ENCODE measurements at places on chromosomes 2 and 18. TPM values are rescaled to one million over a fixed set of nuclear protein-coding genes. Genes with fewer than 3 reads are reported as not detected.

DNA sequence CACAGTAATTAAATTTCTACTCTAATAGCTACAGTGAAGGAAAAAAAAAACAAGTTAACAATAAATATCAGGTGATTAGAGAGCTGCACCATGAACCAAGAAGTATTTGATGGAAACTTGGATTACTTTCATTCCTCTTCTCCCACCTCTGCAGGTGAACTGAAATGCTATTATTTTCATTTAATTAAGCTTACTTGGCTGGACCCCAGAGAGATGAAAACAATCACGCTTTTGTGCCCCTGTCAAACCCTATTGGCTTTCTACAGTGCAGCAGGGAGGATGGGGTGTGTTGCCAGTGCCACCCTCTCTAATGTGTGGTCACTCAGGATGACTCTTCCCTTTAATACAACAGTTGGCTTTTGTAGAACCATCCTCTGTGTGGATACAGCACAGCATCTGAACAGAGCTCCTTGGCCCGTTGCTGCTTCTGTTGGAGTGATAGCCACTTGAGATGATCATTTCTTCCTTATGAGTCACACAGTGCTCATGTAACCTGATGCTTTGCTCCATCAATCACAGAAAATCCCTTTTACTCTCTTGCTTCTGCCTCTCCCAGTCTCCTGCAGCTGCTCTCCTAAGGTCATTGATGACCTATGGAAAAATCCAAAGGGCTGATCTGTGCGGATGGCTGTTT is 5.5 kb upstream of the ARL4C start:
- DNase-seq: peak; percentile 90

GCKR gene
- total RNA-seq: not detected

- peak; percentile 29 for DNase-seq
These were observed 266.1 kb downstream of the ZNF385B start for GRCh38 chr2:179595284-179595683.

DNA sequence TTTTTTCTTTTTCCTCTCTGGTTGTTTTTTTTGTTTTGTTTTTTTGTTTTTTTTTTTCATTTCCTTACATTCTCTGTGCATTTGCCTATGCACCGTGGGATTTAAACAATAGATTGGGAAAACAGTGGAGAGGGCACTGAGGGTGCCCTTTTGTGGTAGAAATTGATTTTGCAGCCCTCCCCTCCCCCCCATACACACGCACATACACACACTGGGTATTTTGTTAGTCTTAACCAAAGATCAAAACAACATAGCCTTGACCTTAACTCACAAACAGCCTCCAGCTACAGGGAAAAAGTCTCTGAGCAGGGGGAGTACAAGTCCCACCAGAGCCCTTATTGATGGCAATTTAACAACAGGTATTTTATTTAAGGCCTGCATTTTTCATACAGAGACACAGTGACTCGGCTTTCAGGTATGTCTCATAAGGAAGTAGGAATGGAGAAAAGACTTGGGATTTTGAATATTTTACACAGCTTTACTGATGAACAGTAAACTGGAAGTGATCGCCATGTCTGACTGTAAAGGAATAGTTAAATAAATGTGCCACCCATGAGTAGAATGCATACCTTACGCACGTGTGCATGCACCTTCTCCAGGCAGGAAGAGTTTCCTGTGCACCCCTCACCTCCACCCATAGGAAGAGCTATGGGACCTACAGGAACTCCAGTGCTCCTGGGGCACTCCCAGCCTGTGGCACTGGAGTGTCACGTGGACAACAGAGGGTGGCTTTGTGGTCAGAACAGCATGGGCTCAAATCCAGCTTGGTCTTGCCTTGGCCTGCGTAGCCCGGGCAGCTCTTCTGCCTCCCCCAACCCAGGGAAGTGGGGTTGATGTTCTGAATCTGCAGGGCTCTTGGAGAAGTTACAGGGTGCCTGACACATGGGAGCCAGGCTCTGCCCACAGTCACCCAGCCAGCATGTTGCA is 266.4 kb downstream of the ANAPC1 start:
- DNase-seq: peak; percentile 74

DNA sequence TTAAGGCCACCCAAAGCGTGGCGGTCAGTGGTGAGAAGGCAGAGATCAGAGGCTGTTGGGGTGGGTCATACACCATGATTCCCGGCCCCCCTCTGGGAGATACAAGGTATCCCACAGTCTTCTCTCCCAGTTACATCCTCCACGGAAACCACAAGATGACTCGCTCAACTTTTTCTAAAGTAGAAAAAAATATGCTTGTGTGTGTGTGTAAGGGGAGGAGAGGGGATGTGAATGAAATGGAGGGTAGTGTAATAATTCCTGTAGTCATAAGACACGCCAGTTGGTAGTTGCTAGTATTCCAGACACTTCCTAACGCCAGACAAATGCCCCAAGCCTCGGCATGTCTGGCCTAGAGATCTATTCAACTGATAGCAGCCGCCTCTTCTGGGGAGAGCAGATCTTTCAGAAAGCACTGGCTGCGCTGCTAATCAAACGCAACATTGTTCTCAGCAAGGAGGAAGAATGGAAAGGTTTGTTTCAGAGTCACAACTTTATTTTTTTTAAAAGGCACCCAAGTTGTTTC is 143.5 kb downstream of the TGIF1 start:
- DNase-seq: peak; percentile 57

DNA sequence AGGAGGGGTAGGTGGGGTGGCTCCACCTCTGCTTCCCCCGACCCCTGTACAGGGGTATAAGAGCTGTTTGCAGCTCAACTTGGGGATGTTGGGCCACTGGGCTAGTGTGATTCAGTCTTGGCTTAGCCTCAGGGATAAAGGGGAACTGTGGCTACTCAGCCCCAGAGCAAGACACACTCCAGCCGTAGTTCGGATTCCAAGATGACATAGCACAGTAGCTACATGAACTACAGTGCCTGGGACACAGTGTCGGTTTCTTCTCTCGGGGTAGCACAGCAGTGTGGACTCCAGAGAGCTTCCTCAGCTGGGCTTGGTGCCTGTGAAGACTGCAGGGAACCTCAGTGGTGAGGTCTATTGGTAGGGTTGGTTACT is 21.1 kb downstream of the CARF start:
- DNase-seq: no peak

- no peak for DNase-seq
These were observed 33.7 kb upstream of the MCM6 start for GRCh38 chr2:135909976-135910375.

GRCh38 chr18:5431836-5432575 is 111.8 kb downstream of the EPB41L3 start:
- DNase-seq: peak; percentile 15

DNA sequence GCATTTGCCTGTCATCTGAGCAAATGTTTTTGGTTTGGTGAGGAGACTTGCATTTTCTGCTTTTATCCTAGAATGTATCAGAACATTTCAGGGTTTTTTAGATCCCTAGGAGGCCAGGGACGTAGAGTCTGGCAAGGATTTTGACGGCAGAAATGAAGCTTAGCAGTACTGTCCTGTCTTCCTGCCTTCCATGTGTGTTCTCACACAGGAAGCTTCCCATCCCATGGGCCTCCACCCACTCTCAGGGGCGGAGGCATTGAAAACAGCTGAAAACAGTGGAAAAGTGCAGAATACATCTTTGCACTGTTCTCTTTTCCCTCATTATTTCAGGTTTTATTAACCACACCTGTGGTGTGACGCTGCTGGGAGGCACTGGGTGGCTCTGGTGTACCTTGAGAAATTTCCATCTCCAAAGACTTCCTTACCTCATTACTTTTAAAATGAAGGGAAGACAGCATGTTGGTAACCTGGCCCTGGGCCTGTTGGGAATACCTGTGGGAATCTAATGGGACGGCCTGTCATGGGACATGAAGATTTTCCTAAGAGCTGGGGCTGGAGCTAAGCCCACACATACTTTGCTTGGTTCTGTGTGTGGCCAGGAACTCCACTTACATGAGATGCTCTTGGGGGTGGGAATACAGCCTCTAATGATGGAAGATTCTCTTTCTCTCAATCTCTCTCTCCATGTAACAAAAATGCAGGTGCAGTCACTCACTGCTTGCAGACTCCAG is 20.5 kb downstream of the PCARE start:
- DNase-seq: peak; percentile 43

DNA sequence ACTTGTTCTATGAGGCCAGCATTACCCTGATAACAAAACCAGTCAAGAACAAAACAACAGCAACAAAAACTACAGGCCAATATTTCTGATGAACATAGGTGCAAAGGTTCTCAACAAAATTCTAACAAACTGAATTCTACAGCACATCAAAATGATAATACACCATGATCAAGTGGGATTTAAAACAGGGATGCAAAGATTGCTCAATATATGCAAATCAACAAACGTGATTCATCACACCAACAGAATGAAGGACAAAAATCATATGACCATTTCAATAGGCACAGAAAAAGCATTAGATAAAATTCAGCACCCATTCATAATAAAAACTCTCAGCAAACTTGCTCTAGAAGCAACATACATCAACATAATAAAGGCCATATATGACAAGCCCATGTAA is 173.6 kb downstream of the CAMKMT start:
- DNase-seq: no peak

DNA sequence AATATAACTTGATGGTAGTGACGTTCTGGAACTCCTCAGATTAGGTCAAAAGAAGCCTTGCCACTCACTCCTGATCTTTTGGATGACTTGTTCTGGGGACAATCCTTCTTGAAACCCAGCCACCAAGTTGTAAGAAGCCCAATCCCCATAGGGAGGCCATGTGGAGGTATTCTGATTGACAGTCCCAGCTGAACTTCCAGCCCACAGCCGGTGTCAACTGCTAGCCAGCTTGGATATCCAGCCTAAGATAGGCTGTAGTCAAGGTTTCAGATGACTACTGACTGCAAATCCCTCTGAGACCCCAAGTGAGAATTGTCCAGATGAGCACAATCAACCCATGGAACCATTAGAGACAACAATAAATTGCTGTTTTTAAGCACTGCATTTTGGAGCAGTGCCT is 31.4 kb downstream of the EIF2AK2 start:
- no peak for DNase-seq

MEP1B gene
- not detected for total RNA-seq

GRCh38 chr2:7792031-7792651 is 874.9 kb downstream of the RNF144A start:
- DNase-seq: peak; percentile 73

- no peak for DNase-seq
These were observed 88.3 kb upstream of the SALL3 start for GRCh38 chr18:78891185-78891762.

OBSL1 gene
- total RNA-seq: 148 TPM

- no peak for DNase-seq
These were observed 10.6 kb downstream of the HTRA2 start for GRCh38 chr2:74540291-74540690.

DNA sequence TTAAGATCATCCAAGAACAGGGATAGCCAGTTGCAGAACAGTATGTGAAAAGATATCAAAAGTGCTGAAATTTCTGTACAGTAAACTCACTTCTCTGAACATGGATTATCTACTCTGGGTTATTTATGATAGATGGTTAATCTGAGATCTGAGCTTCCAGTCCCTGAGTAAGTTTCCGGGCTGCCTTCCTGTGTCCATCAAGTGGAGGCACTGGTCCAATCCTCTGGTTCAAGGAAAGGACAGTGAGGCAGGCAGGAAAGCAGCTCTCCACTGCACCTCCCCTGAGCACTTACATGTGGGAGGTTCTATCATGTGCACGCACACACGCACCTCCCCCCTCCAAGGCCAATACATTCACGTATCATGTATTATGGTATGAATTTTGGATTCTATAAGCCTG is 32.5 kb downstream of the GPR45 start:
- no peak for DNase-seq

GRCh38 chr2:65165558-65165957 is 35.7 kb upstream of the RAB1A start:
- DNase-seq: no peak

GALNT13 gene
- total RNA-seq: 2.6 TPM

CD8A gene
- not detected for total RNA-seq
